Hematopoietic multipotent progenitor cell treated with erythropoietin and hydrocortisone succinate and interleukin-3 and kit ligand, for 15 days (in vitro differentiated cells): ENCODE measurements at places on chromosomes 13 and 19.

- DNase-seq: no peak
Observed at GRCh38 chr13:46667687-46668281, 114.8 kb downstream of the LRCH1 start.

DNA sequence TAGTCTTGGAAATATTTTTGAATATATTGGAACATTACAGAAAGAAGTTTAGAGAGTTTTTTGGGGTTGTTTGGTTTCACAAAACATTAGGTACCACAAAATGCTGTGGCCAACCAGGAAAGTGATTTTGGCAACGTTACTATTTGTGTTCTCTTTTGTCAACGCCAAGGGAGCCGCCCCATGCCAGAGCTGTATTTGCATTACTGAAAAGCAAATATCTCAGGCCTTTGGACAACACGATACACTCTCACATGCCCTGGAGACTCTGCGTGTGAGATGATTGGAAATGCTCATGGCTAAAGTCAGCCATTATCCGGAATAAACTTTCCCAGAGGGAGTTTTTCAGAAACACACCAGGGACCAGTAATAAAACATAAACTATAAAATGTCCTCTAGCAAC is 324.6 kb downstream of the SHISA2 start:
- DNase-seq: no peak

GRCh38 chr19:33868076-33868735 is 71.5 kb downstream of the KCTD15 start:
- no peak for DNase-seq

- DNase-seq: no peak
Observed at GRCh38 chr19:5628919-5629481, 6.1 kb downstream of the SAFB start.

GRCh38 chr13:80214050-80214449 is 126.9 kb downstream of the SPRY2 start:
- no peak for DNase-seq

GRCh38 chr19:17255150-17255621 is 9.4 kb downstream of the USHBP1 start:
- no peak for DNase-seq

GRCh38 chr13:91889641-91890040 is 491.2 kb downstream of the GPC5 start:
- no peak for DNase-seq

GRCh38 chr19:41324921-41325639 is 15.1 kb downstream of the CCDC97 start:
- DNase-seq: no peak

DNA sequence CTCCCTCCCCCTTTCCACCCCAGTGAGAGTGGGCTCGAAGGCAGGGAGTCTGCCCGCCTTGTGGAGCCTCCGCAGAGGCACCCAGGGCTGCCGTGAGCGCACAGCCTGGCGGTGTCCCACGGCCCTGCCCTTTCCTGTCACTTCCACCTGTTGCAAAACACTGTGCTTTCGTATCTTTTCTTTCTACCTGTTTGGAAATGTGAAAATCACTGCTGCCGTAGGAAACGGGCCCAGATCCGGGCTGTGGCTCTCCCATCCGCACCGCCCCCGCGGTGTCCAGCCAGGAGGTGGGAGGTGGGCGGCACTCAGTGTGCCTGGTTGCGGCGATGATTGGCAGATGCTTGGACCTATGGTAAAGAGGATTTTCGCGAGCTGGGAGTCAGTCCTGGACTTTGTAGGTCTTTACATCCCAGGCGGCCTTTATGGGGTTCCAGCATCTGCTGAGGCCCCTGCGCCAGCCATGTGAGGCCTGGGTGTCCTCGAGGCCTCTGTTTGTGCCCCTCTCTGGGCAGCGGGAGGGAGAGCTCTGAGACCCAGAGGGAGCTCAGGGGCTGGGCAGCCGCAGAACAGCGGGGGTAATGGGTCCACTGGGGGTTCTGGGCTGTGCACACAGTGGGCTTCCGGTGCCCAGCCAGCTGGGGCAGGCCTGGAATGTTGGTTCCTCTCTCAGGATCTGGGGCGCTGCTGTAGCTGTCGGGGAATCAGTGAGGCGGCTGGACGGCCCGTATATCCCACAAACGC is 6.1 kb downstream of the STK11 start:
- DNase-seq: no peak

DNA sequence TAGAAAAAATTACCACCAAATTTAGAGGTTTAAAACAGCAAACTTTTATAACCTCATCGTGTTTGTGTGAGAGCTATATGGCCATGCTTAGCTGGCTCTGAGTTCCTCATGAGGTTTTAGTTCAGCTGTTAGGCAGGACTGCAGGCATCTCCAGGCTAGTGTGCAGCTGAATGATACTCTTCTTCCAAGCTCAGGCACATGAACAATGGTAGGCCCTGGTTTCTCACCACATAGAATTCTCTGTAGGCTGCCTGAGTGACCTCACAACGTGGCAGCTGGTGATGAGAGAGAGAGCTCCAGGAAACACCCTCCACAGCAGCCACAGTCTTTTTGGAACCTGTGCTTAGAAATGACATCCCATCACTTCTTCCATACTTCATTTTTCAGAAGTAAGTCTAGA is 540.6 kb upstream of the MIR17HG start:
- no peak for DNase-seq

- no peak for DNase-seq
Observed at GRCh38 chr19:57031106-57031505, 88.7 kb upstream of the USP29 start.

GRCh38 chr13:32200741-32201140 is 114.4 kb downstream of the ZAR1L start:
- no peak for DNase-seq

- no peak for DNase-seq
Observed at GRCh38 chr13:40013554-40013953, 358.1 kb downstream of the COG6 start.

GRCh38 chr13:99352351-99353245 is 45.4 kb upstream of the GPR183 start:
- DNase-seq: no peak

- peak; percentile 30 for DNase-seq
Observed at GRCh38 chr19:49056101-49056901, 1.2 kb downstream of the CGB7 start.

DNA sequence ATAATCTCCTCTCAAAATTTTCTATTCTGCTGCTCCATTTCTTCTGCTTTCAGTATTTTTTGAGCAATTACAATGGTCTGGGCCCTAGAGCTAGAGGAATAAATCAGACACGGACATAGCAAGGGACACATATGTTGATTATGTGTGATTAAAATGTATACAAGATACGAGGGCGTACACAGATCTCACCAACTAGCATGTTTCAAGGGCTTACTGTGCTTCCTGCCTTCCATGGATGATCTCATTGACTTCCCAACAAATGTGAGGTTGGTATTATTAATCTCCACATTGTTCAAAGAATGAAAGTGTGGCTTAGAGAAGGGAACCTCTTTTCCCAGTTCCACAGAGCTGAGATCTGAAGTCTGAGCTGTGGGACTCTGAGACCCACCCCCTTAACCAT is 9.1 kb downstream of the PLD3 start:
- no peak for DNase-seq

DNA sequence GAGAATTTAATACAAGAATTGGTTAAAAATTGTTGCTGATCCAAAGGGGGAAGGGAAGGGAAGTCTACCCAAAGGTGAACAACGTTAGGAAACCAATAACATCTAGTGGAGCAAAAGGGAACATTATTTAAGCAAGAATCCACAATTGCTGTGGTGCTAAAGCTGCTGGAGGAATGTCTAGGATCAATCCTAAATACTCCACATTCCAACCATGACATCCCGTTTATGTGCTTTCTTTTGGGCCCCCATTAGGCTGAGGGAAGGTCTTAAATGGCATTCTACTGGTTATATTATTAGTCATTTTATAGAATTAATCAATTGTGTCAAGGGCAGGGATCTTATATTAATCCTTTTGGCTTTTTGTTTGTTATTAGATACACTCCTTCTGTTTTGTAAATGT is 39.9 kb upstream of the VWA8 start:
- no peak for DNase-seq

DNA sequence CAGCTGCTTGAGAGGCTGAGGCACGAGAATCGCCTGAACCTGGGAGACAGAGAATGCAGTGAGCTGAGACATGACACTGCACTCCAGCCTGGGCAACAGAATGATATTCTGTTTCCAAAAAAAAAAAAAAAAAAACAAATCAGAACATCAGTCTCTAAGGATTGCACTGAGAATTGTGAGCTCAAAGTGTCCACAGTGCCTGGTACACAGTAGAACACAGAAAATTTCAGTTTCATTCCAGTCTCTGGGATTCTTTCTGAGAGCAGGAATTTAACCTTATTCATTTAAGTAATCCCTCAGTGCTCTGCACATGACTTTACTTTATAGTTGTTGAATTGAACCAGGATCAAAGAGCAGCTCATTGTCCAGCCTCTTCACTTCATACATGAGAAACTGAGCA is 25.9 kb upstream of the GATAD2A start:
- DNase-seq: no peak

DNA sequence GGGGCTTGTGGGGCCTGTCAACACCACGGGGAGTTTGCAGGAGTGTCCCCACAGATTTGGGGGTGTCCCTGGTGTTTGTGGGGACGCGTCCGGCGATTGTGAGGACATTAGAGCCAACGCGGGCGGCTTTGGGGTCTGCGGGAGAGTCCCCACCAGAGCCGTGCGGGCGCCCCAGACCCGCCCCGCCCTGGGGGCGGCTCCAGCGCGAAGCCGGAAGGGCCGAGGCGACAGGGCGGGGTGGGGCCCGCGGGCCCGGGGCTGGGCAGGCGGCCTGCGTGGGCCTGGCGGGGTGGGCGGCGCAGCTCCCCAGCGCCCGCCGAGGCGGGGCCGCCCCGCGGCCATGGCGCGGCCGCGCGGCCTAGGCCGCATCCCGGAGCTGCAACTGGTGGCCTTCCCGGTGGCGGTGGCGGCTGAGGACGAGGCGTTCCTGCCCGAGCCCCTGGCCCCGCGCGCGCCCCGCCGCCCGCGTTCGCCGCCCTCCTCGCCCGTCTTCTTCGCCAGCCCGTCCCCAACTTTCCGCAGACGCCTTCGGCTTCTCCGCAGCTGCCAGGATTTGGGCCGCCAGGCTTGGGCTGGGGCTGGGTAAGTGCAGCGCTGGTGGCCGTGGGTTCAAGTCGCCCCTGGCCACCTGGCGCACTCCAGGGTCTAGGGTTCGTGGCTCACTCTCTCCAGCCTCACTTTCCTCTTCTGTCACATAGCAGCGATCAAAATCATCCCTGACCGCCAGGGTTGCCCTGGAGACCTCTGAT is 10.3 kb downstream of the PDE4A start:
- no peak for DNase-seq

DNA sequence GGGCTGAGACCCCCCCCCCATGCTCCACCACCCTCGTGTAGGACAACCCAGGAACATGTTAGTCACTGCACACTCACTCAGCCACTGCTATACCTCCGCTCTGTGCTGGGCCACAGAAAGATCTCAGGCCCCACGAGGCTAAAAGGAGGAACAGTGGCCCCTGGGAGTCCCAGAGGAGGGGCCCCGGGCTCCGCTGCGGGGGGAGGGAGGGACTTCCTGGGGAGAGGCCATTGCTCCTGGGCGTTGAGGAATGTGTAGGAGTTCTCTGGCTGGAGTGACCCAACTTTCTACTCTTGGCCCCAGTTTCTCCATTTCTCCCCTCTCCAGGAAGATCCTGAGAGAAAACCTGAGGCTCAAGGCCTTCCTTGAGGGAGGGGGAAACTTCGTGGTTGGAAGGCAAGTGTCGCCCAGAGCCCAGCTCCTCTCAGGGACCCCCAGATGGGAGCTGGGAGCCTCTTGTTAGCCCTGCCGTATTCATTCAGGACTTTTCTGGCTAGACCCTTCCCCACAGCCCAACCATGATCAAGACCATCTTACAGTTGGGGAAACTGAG is 13.6 kb downstream of the ONECUT3 start:
- DNase-seq: no peak

DNA sequence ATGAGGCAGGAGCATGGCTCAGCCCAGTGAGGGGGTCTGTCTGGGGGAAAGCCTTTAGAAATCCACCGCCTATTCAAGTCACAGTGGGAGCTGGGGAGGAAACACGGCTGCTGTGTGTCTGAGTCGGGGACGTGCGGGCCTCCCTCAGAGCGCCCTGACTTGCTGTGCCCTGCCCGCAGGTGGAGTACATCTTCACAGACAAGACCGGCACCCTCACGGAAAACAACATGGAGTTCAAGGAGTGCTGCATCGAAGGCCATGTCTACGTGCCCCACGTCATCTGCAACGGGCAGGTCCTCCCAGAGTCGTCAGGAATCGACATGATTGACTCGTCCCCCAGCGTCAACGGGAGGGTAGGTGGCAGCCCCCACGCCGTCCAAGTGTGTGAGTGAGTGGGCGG is 137.8 kb upstream of the MCF2L start:
- DNase-seq: no peak

GRCh38 chr13:23460921-23461320 is 27.4 kb upstream of the SACS start:
- DNase-seq: no peak

DNA sequence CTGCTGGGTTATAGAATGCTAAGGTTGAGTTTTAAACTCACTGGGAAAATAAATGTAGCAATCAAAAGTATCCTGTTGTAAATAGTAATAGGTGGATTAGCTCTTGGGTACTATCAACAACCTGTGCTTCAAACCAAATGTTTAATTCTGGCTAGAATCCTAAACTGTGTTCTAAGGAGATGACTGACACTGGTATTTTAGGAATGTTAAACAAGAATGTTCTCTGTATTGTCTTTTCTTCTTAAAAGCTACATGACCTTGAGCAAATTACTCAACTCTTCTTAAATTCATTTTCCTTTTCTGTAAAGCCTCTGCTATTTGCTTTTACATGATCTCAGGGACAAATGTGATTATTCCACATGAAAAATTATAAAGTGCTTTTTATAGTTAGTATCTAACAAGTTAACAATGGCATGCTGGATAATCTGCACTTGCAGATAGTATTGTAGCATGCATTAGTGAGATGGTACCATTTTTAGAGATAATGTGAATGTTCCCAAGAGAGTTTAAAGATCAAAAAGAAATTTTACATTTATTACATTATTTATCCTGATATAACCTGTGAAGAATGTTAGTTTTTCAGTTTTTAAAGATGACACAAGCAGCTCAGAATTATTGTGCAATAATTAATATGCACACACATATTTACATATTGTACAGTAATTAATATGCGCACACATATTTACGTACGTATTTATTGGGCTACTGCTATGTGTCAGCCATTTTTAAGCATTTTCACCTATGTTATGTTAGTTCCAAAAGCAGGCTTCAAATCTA is 13.6 kb upstream of the EPSTI1 start:
- no peak for DNase-seq

DNA sequence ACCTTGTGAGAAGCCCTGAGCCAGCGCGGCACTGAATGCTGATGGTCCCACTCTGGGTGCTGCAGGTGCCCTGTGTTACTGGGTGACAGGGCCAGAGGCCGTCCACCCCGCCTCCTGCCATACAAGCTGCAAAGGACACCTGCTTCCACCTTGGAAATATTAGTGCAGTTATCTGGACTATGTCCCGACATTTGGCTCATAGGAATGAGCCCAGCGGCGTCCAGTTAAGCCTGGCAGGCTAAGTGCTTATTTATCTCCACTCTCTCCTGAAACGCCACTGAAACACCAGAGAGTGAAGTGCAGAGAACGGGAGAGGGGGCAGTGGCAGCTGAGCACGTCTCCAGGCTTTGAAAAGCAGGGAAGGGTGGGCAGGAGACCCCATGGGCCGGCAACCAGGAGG is 145.8 kb downstream of the KDM4B start:
- no peak for DNase-seq

- DNase-seq: no peak
Observed at GRCh38 chr13:20342311-20342710, 110.2 kb upstream of the GJB6 start.
